ENCODE measurements at places on chromosomes 4 and X.

- no peak for DNase-seq
These were observed 468.9 kb downstream of the GRIA2 start for GRCh38 chr4:157689476-157689875.

- no peak for DNase-seq
These were observed 76.4 kb upstream of the NHS start for GRCh38 chrX:17298564-17298963.

GRCh38 chr4:39947417-39947816, 30.3 kb downstream of the PDS5A start:
- no peak for DNase-seq

DNA sequence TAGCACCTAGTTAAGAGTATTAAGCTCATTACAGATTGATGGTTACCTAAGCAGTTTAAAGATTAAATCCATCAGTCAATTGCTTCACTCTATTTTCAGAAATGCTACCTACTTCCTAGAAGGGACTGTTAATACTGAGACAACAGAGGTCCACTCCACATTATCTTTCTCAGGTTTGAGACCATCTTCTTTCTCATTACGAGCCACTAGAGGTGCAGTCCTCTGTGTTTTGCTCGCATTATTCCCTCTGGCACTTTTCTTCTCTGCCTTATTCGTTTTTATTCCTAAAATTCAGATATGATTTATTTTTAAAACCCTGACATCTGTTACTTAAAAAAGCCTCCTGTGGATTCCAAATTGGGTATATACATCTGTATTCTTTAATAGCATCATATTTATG, 459.1 kb downstream of the FSTL5 start:
- no peak for DNase-seq

- DNase-seq = no peak
These were observed 913 bp upstream of the SMIM10L2A start for GRCh38 chrX:135420831-135421230.

GRCh38 chrX:120536061-120536460, 24.7 kb downstream of the CUL4B start:
- DNase-seq = no peak

DNA sequence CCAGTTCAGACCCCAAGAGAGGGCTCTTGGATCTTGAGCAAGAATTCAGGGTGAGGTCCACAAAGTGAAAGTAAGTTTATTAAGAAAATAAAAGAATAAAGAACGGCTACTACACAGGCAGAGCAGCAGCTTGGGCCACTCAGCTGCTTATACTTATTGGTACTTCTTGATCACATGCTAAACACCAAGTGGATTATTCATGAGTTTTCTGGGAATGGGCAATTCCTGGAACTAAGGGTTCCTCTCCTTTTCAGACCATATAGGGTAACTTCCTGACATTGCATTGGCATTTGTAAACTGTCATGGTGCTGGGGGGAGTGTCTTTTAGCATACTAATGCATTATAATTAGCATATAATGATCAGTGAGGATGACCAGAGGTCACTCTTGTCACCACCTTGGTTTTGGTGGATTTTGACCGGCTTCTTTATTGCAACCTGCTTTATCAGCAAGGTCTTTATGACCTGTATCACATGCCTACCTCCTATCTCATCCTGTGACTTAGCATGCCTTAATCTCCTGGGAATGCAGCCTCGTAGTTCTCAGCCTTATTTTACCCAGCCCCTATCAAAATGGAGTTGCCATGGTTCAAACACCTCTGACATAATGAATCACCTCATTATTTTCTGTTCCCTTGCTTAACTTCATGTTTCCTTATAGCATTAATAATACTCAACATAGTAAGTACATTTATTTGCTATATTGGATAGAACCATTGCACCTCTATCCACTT, 476.3 kb downstream of the DTHD1 start:
- DNase-seq = no peak

- DNase-seq = no peak
These were observed 102.0 kb downstream of the SYTL5 start for GRCh38 chrX:38108364-38108763.

- DNase-seq = no peak
These were observed at the start of gene CPZ for GRCh38 chr4:8592366-8593263. TSS of gene CPZ (plus strand) at chr4:8592765. CDS start at chr4:8592834, 69 bp downstream.

DNA sequence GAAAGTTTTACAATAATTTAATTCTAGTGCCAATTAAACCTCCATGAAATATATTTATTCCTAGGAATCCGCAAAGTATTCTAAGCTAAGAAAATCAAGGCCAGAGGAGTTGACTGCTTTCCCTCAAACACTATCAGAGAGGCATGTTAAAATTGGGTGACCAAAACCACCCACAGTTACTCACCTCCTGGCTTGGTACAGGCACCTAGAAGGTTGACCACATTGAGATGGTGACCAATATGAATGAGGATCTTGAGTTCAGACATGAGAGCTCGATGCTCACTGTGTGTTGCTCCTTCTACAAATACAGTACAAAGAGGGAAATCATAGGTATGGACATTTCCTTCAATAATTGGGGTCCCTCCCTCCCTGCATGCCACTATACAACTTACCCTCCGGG, 29.4 kb downstream of the KDR start:
- no peak for DNase-seq

GRCh38 chrX:48972220-48973164, 848 bp upstream of the KCND1 start:
- DNase-seq = no peak

- no peak for DNase-seq
These were observed 5.4 kb upstream of the PRDM5 start for GRCh38 chr4:120927801-120928409.

DNA sequence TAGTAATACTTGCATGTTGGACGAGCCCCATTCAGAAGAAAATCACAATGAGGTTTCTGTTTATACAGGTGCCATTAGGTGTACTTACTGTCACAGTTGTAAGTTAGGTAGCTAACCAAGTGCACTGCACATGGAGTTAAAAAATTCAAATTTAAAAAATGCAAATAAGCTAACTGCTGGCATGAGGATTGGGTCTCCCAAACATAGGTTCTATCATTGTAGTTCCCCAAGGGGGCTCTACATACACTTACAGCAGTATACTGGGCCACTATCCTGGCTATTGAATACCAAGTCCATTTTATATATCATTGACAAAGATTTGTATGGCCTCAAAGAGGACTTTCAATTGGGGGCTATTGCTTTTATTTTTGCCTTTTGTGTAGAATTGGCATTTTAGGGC, 153.4 kb downstream of the FMR1NB start:
- DNase-seq = no peak

GRCh38 chr4:144176476-144176875, 36.0 kb upstream of the GYPA start:
- no peak for DNase-seq

- DNase-seq = no peak
These were observed 199.9 kb downstream of the TMA16 start for GRCh38 chr4:163694385-163694784.

GRCh38 chr4:40948014-40948413, 198.3 kb downstream of the NSUN7 start:
- no peak for DNase-seq

GRCh38 chr4:85681221-85681657, 206.3 kb downstream of the ARHGAP24 start:
- DNase-seq = no peak

DNA sequence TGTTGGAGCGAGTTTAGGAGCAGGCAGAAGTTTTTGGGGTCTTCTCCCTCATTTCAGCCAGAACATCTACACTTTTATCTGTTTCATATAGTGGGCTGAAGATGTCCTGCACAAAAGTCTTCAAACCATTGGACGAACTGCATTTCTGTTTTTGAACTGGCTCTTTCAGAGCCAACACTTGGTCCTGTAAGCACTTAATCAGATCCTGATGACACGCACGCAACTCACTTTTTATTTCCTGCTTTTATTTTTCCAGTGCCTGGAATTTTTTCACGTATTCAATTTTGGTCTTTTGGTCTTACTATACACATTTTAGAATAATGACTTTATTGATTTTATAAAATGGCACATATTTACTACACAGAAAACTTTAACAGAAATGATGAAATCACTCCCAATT, 40.2 kb upstream of the NKX3-2 start:
- DNase-seq = no peak

- no peak for DNase-seq
These were observed 77.9 kb downstream of the EGF start for GRCh38 chr4:109990261-109991257.

GRCh38 chr4:157564771-157565170, 344.2 kb downstream of the GRIA2 start:
- no peak for DNase-seq

DNA sequence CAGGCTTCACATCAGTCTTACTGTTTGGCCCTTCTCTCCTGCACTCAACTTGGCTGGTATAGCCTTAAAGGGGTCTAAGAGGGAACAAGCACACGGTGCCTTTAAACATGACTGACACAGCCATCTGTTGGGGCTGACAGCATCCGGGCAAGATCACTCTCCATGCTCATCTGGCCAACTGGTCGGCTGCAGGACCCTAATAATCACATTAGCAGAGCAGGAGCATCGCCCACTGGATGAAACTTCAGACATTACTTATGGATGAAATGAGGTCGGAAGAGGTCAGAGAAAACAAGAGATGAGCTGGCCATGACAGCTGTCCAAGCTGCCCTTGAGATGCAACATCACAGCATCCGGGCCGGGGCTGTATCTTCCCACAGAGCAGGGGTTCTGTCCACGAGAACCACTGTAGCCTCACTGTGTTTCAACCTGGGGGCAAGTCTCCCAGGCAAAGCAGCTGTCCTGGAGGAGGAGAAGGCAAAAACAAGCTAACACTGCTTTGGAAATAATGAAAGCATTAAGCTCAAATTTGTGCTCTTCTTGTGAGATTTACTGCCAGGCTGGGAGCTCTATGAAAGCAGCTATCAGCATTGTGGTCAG, 94.4 kb upstream of the TTC29 start:
- no peak for DNase-seq

DNA sequence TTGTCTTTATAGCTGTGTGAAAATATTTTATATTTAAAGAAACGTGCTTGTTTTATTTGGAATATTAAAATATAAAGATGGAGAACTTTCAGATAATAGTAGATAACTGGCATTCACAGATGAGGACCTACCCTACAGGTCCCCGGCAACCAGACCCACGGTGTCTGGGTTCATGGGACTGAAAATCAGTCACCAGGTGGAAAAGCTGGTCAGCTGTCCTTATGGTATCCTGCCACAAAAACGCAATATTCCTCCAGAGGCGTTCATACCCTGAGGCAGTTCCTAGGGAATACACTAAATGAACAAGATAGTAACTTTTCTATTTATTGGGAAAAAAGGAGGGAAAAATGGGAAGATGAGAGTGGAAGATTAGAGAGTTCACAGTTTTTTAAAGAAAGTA, 1.2 kb downstream of the TLR6 start:
- DNase-seq = no peak

GRCh38 chr4:176439611-176440010, 119.8 kb downstream of the SPCS3 start:
- DNase-seq = no peak

DNA sequence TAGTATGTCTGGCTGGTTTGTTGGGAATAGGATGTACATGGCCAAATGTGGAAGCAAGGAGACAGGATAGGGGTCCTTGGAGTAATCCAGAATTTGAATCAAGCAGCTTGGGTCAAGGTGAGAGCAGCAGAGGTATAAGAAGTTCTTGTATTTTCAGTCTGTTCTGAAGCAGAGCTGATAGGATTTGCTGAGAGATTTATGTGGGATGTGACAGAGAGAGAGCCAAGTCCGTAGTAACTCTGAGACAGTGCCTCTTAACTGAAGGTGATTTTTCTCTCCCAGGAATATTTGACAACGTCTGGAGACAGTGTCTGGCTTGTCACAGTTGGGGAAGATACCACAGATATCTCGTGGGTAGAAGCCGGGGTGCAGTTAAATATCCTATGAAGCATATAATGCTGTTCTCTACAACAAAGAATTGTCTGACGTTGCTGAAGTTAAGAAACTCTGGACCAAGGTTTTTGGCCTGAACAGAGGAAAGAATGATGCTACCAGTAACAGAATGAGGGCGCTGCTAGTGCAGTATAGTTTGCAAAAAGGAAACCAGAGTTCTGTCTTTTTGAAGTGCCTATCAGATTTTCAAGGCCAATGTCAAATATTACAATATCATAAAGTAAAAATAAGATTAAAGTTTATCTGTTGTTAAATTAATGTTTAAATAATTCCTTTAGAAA, 184.0 kb downstream of the ARHGAP24 start:
- DNase-seq = no peak

- no peak for DNase-seq
These were observed 25.9 kb downstream of the SMIM31 start for GRCh38 chr4:164779811-164780216.
